ENCODE measurements at places on chromosomes 2 and 18.

DNA sequence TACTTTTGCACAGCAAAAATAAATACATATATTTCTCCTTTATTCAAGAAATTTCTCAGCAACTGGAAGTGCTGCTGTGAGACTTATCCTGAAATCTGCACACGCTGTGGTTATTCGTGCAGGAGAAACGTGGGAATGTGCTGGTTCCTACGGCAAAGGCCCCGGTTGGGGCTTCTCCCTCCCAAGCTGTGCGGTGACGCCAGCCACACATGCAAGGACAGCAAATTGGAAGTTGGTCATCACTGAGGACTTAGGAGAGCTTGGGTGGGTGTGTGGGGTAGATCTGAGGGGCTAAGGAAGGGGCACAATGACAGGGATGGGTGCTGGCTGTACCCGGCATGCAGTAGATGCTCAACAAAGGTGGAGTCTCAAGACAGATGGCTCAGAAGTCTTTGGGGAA lies 16.5 kb upstream of the MTCL1 start:
- DNase-seq = no peak

DNA sequence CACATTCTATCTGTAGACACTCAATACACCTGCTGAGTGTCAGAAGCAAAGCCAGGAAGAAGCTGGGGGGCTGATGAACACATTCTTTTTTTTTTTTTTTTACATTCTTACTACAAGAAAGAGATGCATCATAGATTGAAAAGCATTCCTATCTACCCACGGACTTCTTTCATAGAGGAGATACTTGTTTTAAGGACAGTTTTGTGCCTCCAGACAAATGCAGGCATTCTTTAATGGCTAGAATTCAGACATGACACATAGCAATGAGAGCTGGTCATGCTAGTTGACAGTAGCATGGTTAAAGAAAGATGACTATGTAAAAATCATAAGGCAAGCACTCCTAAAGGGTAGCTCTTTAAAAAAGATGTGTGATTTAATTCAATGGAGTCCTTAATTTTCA lies 110.2 kb downstream of the EPHA4 start:
- no peak for DNase-seq

DNA sequence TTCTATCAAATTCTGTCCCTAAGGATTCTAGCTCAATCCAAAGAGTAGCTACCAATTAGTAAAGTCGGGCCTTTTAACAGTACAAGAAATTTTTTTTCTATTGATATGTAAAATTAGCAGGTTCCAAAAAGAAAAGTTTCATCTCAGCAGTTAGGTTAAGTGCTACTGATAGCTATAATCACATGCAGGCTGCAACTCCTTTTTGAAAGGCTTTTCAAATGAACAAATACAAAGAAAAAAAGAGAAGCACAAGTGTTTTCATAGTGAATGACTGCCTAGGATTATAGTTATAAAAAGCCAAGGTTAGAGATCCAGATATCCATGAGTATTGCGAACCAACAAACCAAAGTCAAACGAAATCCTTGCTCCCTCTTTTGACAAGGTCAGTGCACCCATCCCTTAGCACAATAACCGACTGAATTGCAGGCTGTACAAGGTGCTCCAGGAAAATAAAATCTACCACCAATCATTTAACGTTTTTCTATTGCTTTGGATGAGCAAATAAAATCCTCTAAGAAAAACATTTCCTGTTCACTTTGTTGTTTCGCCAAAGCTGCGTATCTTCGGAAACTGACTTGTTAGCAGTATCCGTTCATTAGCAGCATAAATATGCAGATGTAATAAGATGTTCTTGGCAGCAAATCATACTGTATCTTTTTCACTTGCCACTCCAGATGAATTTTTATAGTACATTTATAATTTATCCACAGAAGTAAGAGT lies 100.2 kb downstream of the SRBD1 start:
- no peak for DNase-seq

DNA sequence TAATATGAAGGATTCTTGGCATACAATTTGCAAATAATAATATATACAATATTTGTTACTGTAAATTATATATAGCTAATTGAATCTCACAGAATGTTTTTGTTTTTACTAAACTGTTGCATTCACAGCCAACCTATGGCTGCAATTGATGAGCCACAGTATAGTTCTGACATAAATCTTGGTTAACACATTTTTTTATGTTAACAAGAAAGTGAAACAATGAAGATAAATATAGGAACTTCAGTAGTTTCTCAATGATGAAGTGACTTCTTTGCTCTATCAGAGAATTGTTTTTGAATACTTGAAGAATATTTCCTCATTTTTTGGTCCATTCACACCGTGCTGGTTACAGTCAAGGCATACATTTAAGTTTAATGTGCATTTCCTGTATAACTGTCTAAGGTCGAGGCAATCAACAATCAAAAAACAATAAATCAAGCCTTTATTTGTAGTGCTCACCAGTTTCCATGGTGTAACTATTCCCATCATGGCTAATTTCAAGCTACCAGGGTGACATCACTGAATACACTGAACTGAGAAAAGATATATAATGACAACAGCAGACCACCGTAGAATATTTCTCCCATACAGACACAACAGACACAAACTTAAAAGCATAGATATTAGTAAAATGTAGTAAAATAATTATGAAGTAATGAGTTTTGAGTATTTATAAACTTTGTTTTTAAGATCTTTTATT lies 12.9 kb upstream of the ETAA1 start:
- no peak for DNase-seq

DNA sequence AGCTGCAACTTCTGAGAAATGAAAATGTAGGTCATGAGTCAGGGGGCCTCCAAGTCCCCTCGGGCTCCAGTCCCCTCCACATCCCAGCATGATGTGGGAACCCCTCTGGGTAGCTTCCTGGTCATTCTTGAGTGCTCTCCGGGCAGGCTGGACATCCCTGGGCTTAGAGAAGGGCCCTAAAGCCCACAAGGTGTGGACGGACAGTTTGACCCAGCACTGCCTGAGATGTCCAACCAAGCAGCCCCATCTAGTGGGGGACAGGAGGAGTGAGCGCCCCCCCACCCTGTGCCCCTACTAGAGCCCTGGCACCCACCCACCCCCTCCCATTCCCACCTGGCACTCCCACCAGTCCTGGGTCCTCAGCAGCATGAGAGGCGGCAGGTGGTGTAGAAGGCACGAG lies 46.0 kb downstream of the CYP27C1 start:
- DNase-seq = no peak

- DNase-seq = peak; percentile 13
Measured at GRCh38 chr2:120052597-120052996, 39.7 kb downstream of the EPB41L5 start.

DNA sequence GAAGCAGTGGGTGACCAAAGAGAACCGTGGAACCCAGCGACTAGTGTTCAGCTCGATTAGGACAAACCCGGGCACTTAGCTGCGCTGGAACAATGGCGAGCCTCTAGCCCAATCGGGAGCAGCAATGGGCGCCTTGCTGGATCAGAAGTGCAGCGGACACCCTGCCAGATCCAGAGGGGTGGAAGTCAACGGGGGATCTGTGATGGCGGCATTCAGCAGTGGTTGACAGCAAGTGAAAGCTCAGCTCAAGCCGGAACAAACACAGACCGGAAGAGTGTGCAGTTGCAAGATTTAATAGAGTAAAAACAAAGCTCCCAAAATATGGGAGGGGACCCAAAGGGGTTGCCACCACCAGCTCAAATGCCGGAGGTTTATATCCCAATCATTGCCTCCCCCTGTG lies 478.7 kb upstream of the REG3G start:
- DNase-seq = no peak

- no peak for DNase-seq
Measured at GRCh38 chr18:42620657-42621056, 494.8 kb downstream of the RIT2 start.

- no peak for DNase-seq
Measured at GRCh38 chr2:213171147-213171546, 19.7 kb upstream of the IKZF2 start.

DNA sequence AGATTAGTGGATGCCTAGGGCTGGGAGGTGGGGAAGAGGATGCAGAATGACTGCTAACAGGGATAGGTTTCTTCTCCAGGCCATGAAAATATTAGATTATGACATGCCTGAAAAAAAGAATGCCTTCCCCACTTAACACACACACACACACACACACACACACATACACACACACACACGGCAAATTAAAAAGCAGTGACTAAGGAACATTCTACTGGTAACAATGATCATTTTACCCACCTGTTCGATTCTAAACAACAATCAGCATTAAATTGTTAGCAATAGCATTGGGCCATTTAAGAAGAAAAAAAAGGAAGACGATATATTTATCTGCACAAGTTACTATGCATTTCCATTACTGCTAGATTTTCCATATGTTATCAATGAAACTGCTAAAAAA lies 10.8 kb downstream of the CACNB4 start:
- DNase-seq = no peak

GRCh38 chr18:48007955-48008701 lies 77.7 kb upstream of the SMAD2 start:
- DNase-seq = no peak

DNA sequence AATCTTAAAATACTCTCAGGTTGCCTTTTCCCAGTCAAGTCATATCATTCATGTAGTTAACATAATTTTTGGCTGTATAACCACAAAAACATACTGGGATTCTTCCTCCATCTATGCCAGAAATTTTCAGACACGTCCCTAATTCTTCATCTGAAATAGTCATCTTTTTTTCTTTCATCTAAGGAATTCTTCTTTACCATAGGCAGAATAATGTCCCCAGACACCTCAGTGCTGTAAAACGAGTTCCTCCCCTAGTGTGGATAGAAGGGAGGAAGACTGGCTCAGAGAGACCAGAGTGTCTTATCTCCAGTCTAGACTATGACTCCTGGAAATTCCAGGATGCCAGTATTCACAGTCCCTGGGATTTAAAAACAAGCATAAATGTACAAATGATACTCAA lies 127.8 kb downstream of the MREG start:
- DNase-seq = no peak

- DNase-seq = no peak
Measured at GRCh38 chr18:79814373-79814772, 16.6 kb downstream of the KCNG2 start.

GRCh38 chr2:50449306-50449705 lies 582.6 kb downstream of the NRXN1 start:
- no peak for DNase-seq

DNA sequence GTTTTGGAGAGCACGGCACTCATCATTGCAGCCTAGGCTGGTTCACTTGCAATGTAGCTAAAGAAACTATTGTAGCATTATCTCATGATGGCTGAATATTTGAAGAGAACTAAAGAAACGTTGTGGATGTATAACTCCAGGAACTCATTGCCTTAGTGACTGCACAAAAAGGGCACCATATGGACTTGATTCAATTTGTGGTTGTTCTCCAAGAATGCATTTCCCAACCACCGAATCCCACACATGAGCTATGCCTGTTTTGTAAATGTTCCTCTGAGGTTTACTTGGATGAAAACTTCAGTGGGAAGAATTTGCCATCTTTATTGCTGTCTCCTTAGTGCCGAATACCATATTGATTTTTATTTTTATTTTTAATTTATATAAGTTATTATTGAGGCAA lies 43.5 kb downstream of the DOK6 start:
- peak; percentile 57 for DNase-seq

DNA sequence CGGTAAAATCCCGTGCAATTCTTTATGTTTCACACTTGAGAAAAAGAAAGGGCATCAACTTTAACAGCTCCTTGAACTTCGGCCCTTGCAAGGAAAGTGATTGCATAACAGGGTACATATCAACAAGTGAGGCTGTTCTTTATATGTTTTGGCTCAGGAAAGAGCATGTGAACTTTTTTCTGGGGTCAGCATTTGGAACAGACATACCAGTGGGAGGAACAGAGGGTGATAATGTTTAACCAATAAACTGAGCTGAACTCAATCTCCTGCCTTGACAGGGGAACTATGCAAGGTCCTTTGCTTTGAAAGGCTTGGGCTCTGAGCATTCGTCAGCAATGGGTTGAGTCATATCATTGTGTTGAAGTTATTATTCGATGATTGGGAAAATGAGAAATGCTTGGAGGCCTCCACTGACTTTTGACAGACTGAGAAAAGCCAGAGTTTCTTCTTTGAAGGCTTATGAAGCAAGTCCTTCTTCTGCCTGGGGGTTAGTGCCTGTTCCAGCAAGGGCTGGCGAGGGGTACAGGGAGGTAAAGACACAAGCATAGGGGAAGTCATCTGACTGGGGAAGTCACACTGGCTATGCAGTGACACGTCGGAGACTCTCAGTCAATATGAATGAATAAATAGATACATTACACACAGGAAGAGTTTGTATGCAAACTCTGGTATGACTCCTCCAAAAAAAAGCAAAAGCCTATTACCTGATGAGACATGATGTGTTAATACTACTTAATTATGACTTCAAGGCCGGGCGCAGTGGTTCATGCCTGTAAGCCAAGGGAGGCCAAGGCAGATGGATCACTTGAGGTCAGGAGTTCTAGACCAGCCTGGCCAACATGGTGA lies 57.2 kb downstream of the CYB5A start:
- DNase-seq = peak; percentile 40

- no peak for DNase-seq
Measured at GRCh38 chr2:85875350-85876050, 13.3 kb downstream of the ST3GAL5 start.

- DNase-seq = no peak
Measured at GRCh38 chr2:224997802-224998201, 44.5 kb downstream of the DOCK10 start.

DNA sequence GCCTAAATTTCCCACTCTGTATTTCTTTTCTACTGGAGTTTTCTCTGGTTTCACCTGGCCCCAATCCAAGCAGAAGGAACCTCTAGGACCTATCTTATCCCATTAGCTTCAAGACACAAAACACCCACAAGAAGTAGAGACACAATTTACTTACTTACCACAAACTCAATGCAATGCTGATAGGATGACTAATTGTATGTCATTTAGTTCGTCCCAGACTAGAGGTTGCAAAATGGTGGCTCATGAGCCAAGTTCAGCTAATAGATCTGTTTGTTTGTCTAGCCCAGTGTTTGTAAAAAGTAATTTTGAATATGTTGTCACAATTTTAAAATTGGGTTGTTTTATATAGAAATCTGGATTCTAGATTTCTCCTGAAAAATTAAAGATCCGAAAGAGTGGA lies 34.7 kb upstream of the ZSWIM2 start:
- DNase-seq = no peak

GRCh38 chr2:239379641-239380170 lies 21.1 kb downstream of the HDAC4 start:
- no peak for DNase-seq

GRCh38 chr2:219280651-219281050 lies 1.5 kb downstream of the DNAJB2 start:
- DNase-seq = no peak

- no peak for DNase-seq
Measured at GRCh38 chr18:64419156-64419555, 270.3 kb upstream of the LINC00305 start.

DNA sequence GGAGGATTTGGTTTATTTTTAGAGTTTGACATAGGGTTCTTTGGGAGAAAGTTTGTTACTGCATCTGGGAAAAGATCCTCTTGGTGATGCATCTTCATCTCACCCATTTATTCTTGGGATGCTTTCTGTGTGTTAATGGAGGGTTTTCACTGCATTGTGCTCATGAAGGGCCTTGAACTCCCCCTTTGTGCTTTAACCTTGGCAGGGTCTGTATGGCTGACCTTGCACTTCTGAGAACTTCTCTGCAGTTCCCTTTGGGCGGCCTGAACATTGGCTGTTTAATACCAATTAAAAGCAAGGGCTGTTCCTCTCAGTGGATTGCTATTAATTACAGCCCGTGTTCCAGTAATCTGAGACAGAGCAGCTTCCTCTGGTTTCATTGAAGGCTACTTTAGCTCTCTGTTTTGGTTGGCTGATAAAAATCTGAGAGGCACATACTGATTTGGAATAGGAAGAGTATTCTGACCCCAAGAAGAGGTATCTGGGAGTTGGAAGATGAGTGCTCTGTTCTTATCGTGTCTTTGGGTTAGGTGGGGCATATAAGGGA lies 37.5 kb downstream of the FMNL2 start:
- no peak for DNase-seq

- DNase-seq = no peak
Measured at GRCh38 chr2:25816249-25816648, 62.0 kb downstream of the ASXL2 start.

All from fibroblast of skin of left biceps (primary cell).